ENCODE measurements at places on chromosomes 7 and 10. TPM values are rescaled to one million over a fixed set of nuclear protein-coding genes. Genes with fewer than 3 reads are reported as not detected.

GRCh38 chr7:84985073-84985784 is 201.6 kb downstream of the SEMA3D start:
- DNase-seq, result no peak

Gene ATP6V0E2
- total RNA-seq, result 8.2 TPM

Gene CFAP46
- 0.53 TPM for total RNA-seq

GRCh38 chr7:48009257-48009656 is 19.6 kb downstream of the SUN3 start:
- DNase-seq, result no peak

GRCh38 chr10:97333351-97333600 is 1.3 kb downstream of the FRAT2 start:
- no peak for DNase-seq

All from urinary bladder (tissue), 4 donors.